ENCODE measurements at places on chromosomes 6 and 20.

- no peak for DNase-seq
Observed at GRCh38 chr6:70310063-70310694, 7.3 kb upstream of the COL9A1 start.

- no peak for DNase-seq
Observed at GRCh38 chr6:70210462-70210861, 92.4 kb downstream of the COL9A1 start.

DNA sequence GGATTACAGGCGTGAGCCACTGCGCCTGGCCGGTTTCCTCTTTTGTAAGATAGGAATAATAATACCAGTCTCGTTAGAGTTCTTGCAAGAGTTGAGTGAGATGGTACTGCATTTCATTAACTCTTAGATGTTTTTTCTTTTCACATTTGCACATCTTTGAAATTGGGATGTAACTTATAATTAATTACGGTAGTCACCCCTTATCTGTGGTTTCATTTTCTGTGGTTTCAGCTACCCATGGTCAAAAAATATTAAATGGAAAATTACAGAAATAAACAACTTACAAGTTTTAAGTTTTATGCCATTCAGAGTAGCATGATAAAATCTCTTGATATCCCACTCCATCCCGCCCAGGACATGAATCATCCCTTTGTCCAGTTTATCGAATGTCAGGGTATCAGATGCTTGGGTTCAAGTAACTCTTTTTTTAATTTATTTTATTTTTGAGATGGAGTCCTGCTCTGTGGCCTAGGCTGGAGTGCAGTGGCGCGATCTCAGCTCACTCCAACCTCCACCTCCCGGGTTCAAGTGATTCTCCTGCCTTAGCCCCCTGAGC is 15.4 kb downstream of the PTK7 start:
- no peak for DNase-seq

DNA sequence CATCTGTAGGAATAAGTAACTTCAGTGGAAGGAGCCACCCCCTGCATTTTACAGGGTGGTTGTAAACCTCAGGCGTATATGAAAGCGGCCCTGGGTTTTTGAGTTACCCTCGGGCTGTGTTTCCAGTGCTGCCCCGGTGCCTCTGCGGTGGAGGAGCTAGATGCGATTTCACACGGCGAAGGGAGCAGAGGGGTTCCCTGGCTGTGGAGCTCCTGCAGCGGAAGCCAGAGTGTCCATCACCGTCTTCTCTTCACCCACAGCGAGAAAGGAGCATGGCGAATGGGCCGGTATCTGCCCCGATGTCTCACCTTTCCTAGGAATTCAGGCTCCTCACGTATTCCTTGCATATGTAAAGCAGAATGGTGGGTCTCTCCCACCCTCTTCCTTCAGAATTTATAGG is 253.6 kb downstream of the THBS2 start:
- DNase-seq: no peak

- DNase-seq: no peak
Observed at GRCh38 chr20:24672886-24673677, 203.7 kb downstream of the SYNDIG1 start.

DNA sequence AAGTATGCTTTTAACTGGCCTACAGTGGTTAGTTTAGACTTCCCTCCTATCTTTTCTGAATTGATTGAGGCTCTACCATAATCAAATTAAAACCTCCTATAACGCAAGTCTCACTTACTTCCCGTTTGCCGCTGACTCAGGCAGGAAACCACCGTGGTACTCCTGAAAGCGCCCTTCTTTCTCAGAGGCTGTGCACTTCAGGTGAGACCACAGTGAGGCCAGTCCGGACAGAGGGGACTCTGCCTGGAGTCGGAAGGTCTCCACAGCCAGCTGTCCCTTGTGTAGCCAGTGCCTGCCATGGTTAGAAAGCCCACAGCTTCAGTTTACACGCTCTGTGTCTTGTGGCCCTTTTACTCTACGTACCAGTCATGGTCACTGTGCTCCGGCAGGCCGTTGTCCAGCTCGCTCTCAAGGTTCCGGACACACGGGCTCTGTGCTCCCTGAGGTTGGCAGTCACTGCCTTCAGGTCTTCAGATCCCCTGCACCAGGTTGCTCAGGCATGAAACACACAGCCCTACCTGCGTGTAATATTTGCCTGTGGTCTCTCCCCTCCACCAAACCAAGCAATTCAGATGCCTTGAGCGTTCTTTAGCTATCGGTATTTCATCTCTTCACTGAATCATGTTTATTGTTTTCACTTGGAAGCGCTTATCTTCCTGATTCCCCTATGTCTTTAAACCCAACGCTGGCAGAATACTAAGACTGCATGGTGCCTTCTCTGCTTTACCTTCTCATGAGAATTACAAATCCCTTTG is 178.8 kb downstream of the SMOC2 start:
- no peak for DNase-seq

- no peak for DNase-seq
Observed at GRCh38 chr20:25676164-25676809, 20.4 kb downstream of the ZNF337 start.

GRCh38 chr6:382883-383810 is 8.4 kb upstream of the IRF4 start:
- DNase-seq: no peak

- no peak for DNase-seq
Observed at GRCh38 chr6:37134396-37135191, 35.4 kb upstream of the PIM1 start.

GRCh38 chr20:21901470-21902275 is 196.2 kb downstream of the PAX1 start:
- DNase-seq: no peak

GRCh38 chr6:13013681-13014503 is 297.3 kb downstream of the PHACTR1 start:
- DNase-seq: peak; percentile 58

DNA sequence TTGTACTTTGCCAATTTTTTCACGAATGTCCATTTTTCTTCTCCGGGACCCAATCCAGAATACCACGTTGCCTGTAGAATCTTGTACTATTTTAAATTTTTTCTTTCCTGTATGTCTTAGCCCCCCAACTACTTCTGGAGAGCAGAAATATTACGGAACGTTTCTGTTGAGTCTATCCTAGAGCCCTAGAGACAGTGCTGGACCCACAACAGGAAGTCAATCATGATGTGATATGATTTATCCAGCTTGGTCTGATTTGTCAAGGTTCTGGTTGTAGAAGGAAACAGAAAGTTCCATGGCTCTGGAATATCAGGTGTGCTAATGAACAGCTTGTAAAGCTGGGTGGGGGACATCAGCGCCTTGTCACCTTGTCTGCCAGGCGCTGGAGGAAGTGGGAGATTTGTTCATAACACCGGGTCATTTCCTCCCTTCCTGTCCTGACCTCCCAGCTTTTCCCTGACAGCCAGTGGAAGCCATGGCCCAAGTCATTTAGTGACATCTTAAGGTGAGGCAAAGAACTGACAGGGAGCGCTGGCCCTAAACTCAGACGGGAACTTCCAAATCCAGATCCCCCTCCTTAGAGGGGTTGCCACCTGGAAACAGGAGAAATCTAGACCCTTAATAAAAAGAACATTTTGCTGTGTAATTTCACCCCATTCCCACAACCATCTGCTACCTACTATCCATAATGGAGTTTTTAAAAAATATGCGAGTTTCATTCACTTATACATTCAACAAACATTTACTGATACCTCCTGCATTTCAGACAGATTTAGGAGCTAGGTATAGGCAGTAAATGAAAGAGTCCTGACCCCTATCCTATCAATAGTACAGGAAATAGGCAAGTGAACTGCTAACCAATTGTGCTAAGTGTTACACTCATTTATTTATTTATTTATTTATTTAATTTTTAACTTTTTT is 130.5 kb downstream of the ZFP64 start:
- DNase-seq: peak; percentile 63

DNA sequence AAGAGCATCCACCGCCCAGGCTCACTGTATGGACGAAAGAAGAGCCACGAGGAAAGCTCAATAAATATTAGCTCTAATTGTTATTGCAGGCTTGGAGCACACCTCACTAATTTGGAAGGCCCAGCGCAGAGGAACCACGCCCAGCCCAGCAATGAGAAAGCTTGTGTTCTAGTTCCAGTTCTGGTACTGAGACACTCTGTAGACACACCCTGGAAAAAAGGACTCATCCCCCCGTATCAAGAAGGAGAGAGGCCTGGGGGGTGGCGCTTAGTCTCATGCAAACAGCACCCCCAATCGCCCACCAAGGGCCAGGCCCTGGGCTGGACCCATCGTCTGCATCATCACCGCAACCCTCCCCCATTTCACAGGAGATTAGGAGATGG is 156.9 kb downstream of the BMP7 start:
- DNase-seq: no peak

DNA sequence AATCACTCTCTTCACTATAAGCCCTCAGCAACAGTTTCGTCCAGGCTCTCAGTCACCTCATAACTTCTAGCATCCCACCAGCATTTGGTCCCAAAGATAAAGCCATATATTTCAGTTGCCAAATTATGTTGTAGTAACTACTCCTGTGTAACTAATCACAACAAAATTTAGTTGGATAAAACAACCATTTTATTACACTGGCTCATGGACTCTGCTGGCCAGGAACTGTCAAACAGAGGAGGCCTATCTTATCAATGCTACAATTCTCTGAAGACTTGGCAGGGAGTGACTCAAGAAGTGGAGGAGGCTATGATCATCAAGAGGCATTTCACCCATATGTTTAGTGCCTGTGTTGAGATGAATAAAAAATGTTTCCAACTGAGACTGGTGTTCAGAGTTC is 1082.3 kb upstream of the GJE1 start:
- no peak for DNase-seq

GRCh38 chr6:71482742-71483141 is 194.1 kb downstream of the OGFRL1 start:
- DNase-seq: no peak

DNA sequence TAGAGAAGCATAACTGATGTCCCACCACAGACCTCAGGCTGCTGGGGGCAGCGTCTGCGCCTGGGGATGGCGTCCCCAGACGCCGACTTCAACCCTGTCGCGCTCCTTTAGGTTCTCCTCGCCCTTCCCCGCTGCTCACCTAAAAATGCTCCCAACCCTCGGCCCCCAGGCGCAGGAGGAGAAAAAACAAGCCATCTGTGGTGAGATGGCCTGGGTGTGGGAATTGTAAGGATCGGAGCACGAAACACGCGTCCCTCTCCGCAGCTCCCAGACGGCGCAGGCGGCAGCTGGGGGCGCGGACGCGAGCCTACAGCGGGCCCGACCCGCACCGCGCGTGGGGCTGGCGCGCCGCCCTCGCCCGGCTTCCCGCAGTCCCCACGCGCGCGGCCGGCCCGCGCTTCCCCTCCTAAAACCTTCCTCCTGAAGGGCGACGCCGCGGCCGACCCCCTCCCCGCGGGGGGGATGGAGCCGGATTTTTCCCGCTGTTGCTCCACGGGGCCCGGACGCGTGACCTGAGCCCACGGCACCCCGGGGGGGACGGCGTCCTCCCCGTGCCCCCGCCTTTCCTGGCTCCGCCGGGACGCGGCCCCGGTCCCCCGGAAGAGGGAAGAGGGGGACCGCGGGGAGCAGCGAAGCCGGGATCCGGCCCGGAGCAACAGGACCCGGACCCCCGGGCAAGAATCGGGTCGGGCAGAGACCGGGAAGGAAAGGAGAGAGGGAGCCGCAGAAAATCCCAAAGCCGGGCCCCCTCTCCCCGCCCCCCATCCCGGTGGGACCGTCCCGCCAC is 611 bp downstream of the EPB41L2 start:
- peak; percentile 63 for DNase-seq

- no peak for DNase-seq
Observed at GRCh38 chr20:63079971-63080370, 73.2 kb upstream of the BHLHE23 start.

- no peak for DNase-seq
Observed at GRCh38 chr6:43850314-43851203, 80.5 kb downstream of the VEGFA start.

DNA sequence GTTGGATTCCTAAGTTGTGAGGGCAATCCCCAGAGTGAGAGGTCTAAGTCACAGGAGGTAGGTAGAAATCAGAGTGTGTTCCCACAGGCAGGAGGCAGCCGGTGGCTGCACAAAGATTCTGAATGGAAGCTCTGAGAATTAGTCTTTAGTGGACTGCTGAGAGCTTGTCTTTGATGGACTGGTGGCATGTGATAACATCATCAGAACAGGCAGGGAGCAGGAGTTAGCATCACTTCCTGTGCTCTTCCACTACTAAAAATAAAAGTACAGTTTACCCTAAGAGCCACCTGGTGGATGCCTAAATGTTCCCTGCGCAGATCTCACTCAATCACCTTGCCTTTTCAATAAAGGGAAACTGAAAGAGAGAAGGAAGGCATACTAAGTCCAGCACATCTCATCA is 294.6 kb upstream of the POU3F2 start:
- DNase-seq: no peak

DNA sequence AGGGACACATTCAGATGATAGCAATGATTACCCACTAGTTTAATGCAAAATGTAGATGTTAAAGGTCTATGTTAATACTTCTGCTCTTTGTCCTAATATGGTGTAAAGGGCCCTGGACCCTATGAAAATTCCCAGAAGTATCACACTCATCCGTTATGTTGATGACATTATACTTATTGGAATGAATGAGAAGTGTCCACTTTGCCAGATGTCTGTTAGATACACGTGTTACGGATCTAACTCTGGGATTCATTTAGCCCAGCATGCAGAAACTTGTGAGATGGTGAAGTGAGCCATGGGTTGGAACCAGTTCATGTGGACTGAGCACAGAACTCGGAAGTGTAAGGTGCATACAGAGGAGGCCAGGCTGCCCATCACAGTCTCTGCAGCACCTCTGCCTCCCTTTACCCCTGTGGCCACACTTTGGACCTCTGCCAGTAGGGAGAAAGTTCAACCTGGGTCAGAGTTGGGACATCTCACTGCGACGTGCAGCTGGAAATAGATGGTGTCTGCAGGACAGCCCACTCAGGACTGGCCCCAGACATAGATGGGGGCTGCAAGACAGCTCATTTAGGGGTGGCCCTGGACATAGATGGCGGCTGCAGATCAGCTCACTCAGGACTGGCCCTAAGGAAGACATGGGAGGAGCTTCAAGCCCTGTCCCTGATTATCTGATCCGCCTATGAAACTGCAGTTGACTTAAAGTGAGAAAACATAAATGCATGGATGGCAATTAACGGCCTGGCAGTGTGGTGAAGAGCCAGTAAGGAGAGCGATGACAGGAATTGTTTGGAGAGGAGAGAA is 71.2 kb upstream of the THBS2 start:
- DNase-seq: no peak

GRCh38 chr20:15507151-15507550 is 1066.1 kb downstream of the KIF16B start:
- no peak for DNase-seq

DNA sequence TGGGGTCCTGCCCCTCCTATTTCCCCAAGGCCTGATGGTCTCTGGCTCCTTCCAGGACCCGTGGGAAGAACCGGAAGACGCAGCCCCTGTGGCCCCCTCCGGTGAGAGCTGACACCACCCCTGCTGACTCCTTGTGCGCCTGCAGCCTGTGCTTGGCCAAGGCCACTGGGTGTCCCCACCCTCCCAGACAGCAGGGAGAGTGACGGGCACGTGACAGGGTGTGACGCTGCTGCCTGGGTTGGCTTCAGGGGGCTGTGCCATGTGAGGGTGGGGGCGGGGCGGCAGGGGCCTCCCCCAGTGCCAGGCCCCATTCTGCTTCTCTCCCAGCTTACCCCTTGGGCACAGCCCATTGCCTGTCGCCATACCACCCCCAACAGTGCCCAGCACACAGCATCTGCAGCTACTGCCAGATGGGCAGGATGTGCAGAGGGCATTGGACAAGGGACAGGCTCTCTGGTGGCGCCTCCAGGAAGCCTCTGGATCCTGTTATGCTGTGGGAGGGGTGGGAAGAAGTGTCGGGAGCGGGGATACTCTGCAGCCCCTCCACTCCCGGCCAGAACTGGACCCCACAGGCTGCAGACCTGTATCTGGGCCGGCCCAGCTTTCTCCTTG is 2.9 kb downstream of the BIRC7 start:
- DNase-seq: no peak

Data from ecto neural progenitor cell (in vitro differentiated cells).